Fibroblast of mammary gland (primary cell): ENCODE measurements at places on chromosomes 6 and 20.
A peak's percentile ranks its signal among the peaks of the same experiment; 100 is the strongest.

DNA sequence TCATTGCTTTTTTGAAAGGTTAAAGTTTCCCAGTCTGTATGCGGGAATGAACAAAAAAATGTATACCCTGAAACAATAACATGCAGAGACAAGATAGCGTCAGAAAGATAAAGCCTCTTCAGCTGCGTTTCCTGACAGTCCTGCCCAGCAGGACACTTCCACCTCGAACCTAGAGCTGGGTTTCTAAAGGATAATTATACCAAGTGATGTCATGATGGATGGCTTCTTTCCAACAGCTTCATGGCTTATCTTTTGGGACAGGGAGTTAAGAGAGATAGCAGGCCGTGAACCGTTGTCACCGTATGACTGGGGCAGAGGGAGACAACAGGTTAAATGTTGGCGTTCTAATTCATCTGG, 267.6 kb upstream of the SGK1 start:
- DNase-seq, result no peak

DNA sequence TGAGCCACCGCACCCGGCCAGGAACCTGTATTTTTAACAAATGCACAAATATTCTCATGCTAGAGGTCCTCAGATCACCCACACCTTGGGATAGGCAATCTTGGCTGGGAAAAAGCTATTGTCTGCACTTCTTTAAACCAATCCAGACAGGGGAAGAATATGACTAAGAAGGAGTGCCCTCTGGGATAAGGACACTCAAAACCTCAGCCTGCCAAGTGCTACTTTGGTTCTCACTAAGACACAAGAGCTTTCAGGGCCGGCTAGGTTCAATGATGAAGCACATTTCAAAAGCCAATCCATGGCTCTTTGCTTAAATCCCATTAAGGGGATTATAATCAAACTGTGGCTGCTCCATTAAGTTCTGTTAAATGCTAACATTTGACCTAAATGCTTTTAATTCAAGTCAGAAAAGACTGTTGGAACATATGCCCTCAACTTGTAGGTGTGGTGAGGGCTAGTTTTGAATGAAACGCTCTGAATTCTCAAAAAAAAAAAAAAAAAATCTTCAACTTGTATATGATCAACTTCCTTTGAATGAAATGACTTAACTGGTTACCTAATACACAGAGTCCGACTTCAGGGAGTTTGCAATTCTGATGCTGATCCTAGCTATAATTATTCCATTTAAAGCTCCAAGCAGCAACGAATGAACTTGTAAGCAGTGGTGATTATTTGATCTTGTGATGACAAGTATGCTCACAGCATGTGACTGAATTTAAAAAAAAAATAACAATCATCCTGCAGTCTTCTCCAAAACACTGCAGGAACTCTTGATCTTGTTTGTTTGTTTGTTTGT, 56.6 kb downstream of the SLC23A2 start:
- peak; percentile 53 for DNase-seq

- no peak for DNase-seq
These were observed 46.8 kb downstream of the INSM1 start for GRCh38 chr20:20414640-20415220.

- no peak for DNase-seq
These were observed at the start of gene FNDC1 for GRCh38 chr6:159169193-159169555. TSS of gene FNDC1 (plus strand) at chr6:159169400. CDS start at chr6:159169597, 197 bp downstream.

DNA sequence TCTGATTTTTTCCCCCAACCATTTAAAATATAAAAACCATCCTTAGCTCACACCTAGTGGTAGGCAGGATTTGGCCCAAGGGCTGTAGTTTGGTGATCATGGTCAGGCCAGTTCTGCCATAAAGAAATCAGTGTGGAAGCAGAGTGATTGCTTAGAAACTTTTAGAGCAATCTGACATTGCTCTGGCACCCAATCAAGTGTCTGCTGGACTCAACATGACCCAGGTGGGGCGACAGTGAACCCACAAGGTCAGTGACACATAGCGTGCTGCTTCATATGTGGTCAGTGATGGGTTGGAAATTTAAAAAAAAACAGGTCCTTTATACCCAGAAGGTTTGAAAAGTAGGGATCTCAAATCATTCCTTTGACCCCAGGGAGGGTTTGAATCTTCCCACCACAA, 107.9 kb downstream of the BANF2 start:
- peak; percentile 67 for DNase-seq

DNA sequence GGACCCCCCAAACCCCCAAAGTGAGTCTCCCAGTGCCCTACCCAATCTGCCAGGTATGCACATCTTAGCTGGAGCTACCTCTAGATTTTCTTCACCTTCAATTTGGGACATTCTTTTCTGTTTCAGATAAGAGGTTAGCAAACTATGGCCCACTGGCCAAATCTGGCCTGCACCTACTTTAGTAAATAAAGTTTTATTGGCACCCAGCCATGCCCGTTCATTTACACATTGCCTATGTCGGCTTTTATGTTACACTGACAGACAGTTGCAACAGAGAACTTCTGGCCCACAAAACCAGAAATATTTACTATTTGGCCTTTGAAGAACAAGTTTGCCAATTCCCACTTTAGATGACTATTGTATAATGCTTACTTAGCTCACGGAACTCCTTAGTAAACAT, 55.9 kb upstream of the STX16 start:
- DNase-seq, result no peak

DNA sequence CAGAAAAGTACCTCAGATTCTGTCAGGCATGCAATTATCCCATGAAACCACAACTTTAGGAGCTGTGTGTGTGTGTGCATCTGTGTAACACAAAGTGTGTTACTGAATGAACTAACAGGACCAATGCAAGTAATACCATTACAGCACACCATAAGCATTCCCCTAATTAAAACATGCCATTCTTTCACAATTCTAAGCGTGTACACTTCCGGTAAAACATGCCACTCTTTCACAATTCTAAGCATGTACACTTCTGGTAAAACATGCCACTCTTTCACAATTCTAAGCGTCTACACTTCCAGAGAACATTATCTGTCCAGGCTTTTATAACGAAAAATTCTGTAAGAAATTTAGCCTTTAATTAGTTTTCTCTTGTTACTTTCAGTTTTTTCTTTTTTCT, 238.2 kb downstream of the GMDS start:
- DNase-seq, result no peak

DNA sequence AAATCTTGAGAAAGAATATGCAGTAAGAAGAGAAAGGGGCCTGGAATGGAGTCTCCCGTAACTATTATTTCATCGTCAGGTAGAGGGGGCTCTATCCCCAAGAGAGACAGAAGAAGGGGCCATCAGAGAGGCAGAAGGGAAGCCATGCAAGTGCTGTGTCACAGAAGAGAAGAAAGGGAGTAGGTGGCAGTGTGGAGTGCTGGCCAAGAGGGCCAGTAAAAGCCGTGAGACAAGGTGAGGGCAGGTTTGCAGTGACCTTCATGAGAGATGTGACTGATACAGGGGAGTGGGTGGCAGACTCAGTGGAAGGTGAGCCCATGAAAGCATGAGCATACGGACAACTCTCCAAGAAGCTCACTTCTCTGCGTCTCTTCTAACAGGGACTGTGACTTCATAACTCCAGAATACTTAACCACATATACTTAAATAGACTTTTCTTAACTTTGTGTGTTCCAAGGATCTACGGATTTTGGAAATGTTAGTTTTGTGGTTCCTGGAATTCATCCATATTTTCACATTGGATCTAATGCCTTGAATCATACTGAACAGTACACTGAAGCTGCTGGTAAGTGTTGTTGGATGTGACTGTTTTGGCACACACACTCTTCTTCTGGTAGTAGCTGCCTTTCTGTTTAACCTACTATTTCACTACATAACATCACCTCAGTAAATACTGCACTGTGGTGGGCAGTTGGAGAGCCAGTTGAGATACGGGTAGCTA, 15.6 kb downstream of the PM20D2 start:
- peak; percentile 61 for DNase-seq
